ENCODE measurements at places on chromosomes 7 and 10.

DNA sequence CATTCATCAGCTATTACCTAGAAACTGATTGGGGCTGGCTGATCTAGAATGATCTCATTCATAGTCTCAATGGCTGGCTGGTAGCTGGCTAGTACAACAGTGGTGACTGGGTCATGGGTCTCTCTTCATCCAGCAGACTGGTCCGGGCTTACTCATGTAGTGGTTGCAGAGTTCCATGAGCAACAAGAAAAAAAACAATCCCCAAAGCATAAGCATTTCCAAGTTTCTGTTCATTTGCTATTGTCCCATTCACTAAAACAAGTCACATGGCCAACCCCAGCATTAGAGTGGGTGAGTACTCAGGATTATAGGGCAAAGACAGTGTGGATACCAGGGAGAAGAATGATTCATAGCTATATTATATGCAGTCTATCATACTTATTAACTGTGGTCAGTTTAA, 85.2 kb upstream of the SEMA3C start:
- DNase-seq: peak; percentile 56

- no peak for DNase-seq
These were observed 122.3 kb downstream of the SGMS1 start for GRCh38 chr10:50501478-50501877.

DNA sequence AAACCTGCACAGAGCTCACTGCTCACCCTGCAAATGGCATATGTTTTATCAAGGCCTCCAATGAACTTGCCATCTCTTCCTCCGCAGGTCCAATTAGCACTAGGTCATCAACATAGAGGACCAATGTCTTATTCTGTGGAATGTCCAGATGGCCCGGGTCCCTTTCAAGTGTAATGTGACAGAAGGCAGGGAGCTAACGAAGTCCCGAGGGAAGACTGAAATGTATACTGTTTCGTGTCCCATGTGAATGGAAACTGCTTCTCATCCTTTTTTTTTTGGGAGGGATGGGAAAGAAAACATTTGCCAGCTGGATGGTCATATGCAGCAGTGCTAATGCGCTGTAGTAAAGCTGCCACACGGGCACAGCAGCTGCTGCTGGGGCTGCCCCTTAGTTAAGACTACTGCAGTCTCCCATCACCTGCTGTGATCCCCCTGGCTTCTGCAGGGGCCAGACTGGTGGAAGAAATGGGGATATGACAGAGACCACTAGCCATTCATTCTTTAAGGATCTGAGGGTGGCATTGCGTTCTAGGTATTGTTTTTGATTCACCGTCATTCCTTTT, 61.7 kb upstream of the CCNY start:
- no peak for DNase-seq

GRCh38 chr7:98807068-98808048, 62.5 kb downstream of the TMEM130 start:
- no peak for DNase-seq

- DNase-seq: no peak
These were observed 5.9 kb upstream of the ADAP1 start for GRCh38 chr7:960269-960871.

DNA sequence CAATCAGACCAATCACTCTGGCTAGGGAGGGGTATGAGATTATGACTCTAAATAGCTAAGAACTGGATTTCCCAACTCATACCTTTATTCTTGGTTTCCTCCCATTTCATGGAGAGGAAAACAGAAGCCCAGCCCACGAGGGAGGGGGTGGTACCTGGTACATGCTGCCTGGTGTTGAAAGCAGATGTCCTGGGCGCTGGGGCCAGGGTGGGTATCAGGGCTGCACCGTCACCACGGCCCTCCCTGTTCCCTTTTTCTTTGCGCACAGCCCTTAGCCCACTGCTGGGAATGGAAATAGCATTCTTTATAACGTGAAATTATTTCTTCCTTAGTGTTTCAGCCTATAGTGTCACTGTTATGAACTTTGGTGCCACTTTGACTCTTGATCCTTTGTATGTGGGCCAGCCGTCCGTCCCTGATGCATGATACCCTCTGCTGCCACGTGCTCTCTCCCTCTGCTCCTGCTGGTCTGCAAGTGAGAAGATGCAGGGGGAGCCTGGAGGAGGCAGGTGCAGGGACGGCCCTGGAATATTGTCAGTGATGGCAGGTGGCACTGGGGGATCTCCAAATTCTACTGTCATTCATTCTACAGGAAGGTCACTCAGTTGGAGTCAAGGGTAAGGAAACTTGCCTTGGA, 158.5 kb downstream of the CDH23 start:
- no peak for DNase-seq

DNA sequence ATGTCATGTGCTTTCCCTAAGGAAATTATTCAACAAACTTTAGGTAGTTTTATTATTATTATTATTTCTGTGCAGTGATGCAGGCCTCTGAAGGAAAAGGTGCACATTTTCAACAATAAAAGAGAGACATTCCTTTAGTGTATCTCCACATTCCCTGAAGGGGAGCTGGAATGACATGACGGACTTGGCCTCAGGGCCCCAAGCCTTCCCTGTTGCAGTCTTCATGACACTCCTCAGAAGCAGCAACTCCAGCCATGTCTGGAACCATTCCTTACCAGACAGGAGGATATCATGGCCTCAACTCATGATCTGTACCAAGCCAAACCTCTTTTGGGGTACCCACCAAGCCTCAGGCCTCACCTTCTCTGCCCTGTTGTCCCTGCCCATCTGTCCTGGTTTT, 35.2 kb upstream of the CCSER2 start:
- DNase-seq: no peak

DNA sequence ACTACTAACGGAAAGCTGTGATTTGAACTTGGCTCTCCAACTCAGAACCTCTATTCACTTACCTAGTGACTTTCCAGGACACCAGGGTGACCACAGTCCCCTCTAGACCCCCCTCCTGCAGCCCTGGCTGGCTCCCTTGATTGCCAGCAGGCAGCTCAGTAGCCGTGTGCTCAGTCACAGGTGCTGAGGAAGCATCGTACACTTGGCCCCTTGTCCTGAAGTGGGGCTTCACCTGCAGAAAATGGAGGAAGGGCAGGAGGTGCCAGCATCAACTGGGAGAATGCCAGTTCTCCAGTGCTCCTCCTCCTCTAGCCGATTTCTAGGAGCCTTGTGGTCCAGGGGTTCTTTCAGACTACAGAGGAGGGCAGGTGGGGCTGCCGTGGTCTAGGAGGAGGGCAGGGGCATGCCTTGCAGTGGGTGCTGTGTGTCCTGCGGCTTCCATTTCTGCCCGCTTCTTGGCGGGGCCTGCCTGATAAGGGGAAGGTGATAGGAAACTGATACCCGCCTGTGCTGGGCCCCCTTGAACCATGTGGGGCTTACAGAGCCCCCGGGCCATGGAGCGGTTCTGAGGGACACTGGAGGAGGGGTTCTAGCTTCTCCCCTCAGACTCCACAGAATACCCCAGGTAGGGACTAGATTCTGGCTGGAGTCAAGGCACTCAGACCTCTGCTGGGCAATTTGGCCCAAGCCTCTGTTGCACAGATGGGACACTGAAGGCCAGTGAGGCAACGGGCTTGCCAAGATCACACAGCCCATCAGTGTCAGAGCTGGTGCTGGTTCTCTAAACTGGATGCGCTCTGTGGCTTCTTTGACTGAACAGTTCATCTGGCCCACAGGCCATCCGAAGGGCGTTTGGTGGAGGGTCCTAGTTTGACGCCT, 14.0 kb downstream of the FAM241B start:
- no peak for DNase-seq

DNA sequence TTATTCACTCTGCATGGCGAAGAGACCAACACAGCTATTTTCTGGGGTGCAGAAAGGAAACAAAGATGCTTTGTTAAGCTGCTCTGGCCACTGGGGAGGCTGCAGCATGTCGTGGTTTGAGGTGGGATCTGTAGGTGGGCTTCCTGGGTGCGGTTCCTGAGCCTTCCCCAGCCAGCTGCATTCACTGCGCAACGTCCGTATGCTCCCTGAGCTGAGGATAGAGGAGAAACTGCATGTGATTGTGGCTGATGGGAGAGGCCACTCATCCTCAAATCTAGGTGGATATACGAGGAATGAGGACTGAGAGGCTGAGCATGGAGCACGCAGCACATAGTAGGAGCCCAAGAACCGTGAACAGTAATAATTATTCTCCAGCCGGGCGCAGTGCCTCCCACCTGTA, 9.9 kb upstream of the DNAAF5 start:
- DNase-seq: no peak

All from AG08396 (cell line).